Stimulated activated CD8-positive, alpha-beta memory T cell treated with anti-CD3 and anti-CD28 coated beads, Interleukin-15, amount 100 ng/mL, for 1 hour (primary cell): ENCODE measurements at places on chromosomes 4 and X.

- no peak for DNase-seq
These were observed 11.5 kb downstream of the PARM1 start for GRCh38 chr4:74944354-74944793.

- no peak for DNase-seq
These were observed 237.4 kb downstream of the BANK1 start for GRCh38 chr4:102027961-102028360.

DNA sequence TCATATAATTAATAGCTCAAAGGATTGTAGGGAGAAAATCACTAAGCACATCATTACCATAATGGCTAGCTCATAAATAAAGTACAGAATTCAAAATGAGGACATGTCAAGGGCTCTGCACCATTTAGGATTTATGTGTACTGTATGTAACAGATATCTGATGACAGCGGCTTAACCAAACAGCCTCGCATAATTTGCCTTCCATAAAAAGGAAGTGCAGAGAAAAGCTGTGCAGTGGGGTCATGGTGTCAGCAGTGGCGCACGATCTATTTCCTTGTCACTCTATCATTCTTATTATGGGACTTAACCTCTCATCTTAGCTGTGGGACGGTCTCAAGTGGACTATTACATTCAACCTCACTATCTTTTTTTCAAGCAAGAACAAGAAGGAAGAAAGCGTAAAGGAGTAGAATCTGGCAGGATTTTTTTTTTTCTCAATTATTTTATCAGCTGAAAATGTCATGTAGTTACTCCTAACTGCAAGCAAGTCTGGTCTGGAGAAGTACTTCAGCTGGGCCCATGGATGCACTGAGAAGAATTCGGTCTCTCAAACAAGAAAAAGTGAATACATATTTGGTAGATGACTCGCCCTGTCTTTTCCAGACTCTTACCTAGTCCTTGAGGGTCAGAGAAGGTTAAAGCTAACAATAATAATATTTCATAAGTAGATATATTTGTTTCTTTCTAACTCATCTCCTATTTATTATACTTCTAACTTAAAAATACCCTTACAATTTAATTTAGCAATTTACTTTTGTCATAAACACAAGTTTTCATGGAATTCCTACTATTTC is 94.6 kb downstream of the COX18 start:
- no peak for DNase-seq

- peak; percentile 59 for DNase-seq
These were observed 20.2 kb downstream of the WDR1 start for GRCh38 chr4:10096201-10096977.

- DNase-seq: no peak
These were observed 53.2 kb downstream of the PPM1K start for GRCh38 chr4:88230969-88231771.

DNA sequence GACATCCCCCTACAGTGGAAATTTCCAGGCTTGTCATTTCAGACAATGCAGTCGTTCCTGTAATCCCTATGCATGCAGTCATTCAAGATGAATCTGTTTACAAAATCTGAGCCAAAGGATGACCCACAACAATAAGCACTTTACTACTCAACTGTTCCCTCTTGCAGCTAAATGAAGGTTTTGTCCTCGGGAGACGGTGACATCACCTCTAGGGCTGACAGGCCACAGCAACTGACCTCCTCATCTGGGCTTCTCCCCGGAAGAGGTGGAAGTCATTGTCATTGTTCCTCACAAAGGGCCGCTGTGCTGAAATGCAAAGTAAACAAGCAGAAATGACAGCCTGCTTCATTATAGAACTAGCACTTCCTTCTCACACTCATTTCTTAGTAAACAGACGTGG is 29.2 kb downstream of the CLRN2 start:
- DNase-seq: no peak
